ENCODE measurements at places on chromosomes 1 and 21.

- peak; percentile 60 for DNase-seq
These were observed 147.2 kb downstream of the CHD1L start for GRCh38 chr1:147389532-147390184.

GRCh38 chr1:208055535-208055934 lies 144.6 kb upstream of the CD34 start:
- no peak for DNase-seq

GRCh38 chr1:234975941-234976860 lies 152.4 kb downstream of the TOMM20 start:
- no peak for DNase-seq

GRCh38 chr1:39940253-39940652 lies 14.7 kb upstream of the MFSD2A start:
- no peak for DNase-seq

DNA sequence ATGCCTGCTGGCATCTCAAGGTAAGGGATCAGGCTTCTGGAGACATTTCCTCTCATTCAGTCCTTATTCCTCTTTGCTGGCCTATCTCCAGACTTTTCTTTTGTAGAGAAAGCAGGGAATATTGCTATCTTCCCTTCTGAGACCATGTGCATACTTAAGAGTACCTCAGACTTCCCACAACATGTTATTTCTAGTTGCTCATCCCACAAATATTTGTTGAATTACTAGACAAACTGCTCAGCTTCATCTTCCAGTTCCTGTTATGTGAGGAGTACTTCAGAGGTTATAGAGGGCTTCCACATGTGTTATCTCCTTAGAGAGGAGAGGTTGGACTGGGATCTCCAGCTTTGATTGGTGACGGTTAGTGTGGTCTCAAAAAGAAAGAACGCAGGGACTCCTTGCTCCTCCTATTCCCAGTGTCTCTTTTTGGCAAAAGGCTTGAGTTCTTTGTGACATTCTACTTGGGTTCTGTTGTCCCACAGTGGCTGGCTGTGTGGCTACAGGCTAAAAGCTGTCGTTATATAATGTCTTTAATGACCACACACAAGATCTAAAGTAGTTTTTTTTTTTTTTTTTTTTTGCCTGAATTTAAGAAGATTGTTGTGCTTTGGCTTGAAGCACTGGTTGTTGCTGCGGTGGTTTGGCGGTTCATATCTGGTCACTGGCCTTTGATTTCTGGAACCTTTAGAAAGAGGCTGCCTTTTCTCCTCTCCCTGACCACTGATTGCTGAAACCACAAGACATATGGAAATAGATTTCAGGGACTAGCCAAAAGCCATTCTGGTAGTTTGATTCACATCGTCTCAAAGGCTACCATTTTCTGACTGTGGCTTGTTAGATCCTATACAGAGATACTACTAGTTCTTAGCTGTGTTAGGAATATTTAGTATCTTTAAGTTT lies 78.7 kb downstream of the FGGY start:
- no peak for DNase-seq

- no peak for DNase-seq
These were observed 131.9 kb upstream of the ARHGEF16 start for GRCh38 chr1:3322450-3323020.

- DNase-seq: peak; percentile 87
These were observed 4.4 kb upstream of the LGR6 start for GRCh38 chr1:202189001-202189790.

- DNase-seq: no peak
These were observed 163.4 kb downstream of the CYYR1 start for GRCh38 chr21:26409735-26410134.

GRCh38 chr1:99957818-99958217 lies 12.0 kb upstream of the SLC35A3 start:
- no peak for DNase-seq

DNA sequence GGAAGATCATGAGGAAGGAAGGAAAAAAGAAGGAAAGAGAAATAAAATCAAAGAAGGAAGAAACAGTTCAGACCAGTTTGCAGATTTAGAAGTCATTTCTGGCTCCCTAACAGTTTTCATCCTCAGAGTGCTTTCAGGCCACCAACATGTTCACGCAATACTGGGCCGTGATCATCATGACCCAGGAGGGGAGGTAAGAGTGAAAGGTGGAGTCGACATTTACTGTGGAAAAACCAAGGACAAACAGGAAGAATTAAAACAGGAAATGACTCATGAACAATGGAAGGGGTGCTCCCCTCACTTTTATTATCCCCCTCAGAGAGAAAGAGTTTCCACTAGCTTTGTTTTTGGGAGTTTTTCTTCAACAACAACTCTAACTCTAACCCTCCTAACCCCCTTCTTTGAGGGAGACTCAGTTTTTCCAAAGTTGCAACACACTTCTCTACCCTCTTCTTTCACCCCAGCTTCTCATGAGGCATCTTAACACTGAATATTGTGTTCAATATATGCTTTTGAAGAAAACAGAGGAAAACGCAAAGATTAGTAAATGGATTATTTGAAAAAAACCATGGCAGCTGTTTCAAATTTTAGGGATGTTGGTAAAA lies 60.4 kb downstream of the VANGL2 start:
- DNase-seq: no peak

- DNase-seq: no peak
These were observed 175.9 kb downstream of the IFI44 start for GRCh38 chr1:78825561-78825960.

- DNase-seq: no peak
These were observed 26.4 kb upstream of the CFHR4 start for GRCh38 chr1:196861429-196861828.

- DNase-seq: peak; percentile 80
These were observed 128.5 kb upstream of the ERRFI1 start for GRCh38 chr1:8154621-8155052.

- no peak for DNase-seq
These were observed 424.0 kb downstream of the KIF26B start for GRCh38 chr1:245578771-245579170.

GRCh38 chr1:27349784-27350662 lies 8.2 kb downstream of the SYTL1 start:
- peak; percentile 86 for DNase-seq

GRCh38 chr1:168987923-168988322 lies 118.6 kb upstream of the ATP1B1 start:
- DNase-seq: no peak

GRCh38 chr1:34900775-34901502 lies 28.5 kb downstream of the DLGAP3 start:
- DNase-seq: no peak

DNA sequence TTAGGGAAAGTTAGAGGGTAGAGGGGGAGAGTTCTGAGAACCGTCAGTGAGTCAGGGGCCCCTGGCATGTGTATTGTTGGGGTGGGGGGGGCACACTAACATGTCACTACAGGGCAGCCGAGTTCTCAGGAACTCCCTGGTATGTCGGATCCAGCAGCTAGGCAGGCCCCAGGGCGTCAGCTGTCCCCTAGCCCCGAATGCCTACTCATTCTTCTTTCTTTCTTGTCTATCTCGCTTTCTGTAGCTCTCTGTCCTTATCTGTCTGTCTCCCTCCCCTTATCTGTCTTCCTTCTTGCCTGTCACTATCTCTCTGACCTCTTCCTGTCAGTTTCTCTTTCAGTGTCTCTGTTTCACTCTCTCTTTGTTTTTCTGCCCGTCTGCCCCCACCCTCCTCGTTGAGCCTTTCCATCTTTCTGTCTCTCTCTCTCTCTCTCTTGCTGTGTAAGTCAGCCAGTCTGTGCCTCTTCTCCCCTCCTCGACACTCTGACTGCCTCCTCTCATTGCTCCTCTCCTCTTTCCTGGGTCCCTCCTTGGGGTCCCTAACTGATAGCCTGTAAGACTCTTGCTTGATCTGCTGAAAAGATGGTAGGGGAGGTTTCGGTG lies 2.4 kb downstream of the NTRK1 start:
- DNase-seq: no peak

DNA sequence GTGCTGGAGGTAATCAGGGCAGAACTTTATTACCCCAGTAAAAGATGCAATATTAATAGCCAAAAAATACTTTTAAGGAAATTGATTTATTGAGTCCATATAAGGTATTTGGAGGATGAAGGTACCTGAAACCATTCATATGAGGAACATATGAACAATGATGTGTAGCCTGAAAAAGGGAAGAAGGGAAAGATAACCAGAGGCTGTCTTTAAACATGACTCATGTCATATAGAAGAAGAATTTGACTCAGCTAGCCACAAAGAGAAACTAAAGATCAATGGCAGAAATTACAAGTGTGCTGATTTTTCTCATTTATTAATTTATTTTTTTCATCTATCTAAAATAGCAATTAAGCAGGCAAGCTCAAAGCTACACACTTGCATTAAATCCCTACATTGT lies 136.2 kb upstream of the DUSP10 start:
- no peak for DNase-seq

GRCh38 chr1:201060586-201060985 lies 37.1 kb upstream of the KIF21B start:
- no peak for DNase-seq

GRCh38 chr1:234748066-234748465 lies 138.1 kb upstream of the IRF2BP2 start:
- DNase-seq: no peak

- no peak for DNase-seq
These were observed 20.0 kb downstream of the HDAC1 start for GRCh38 chr1:32311709-32312393.

DNA sequence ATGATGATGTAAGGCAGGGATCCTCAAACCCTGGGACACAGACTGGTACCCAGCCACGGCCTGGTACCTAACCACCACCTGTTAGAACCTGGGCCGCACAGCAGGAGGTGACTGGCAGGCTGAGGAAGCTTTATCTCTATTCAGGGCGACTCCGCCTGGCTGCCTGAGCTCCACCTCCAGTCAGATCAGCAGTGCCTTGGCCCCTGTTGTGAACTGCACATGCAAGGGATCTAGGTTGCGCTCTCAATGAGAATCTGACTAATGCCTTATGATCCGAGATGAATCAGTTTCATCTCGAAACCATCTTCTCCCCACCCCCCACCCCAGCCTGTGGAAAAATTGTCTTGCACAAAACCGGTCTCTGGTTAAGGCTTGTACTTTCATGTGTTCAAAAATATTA lies 4.2 kb downstream of the RNPC3 start:
- no peak for DNase-seq

DNA sequence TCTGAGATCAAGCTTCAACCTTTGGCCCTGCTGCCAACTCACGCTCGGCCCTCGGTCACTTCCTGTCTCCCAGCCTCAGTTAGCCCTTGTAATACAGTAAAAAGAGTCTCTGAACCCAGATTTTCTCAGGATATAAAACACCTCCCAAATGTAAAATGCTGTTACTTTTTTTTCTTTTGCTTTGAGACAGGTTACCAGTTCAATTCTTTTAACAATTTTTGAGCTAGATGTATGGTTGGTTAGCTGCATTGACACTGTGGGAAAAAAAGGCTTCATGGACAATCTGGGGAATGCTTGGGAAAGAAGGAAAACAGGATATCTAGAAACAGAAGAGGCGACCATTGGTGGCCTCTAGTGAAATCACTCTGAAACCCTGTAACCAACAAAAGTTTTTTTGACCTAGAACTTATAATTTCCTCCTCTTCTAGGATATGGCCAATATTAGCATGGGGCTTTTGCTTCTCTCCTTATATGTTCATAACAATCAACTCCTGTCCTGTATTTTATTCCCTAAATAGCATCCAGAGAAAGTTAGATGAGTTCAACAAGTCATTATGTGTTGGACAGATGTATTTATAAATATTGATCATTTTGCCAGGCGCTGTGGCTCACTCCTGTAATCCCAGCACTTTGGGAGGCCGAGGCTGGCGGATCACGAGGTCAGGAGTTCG lies 1.3 kb downstream of the CMPK1 start:
- no peak for DNase-seq

DNA sequence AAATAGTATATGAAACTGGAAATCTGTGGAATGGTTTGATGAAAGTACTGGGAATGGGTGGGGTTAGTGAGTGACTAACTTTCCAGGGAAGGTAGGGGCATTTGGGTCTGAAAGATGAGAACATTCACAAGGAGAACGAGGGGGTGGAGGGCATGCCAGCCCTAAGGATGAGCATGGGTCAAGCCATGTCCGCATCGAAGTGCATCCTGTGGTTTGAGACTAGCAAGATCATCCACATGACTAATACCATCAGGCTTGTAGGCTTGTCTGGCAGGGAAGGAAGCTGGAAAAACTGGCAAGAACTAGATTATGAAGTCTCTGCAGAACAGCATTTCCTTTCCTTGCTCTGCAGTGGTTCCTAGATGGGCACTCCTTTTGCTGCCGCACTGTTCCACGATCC lies 70.4 kb upstream of the UBE2U start:
- DNase-seq: no peak

- DNase-seq: no peak
These were observed 103.2 kb downstream of the SGIP1 start for GRCh38 chr1:66637146-66637545.

GRCh38 chr1:212862111-212862690 lies 4.1 kb downstream of the FLVCR1 start:
- no peak for DNase-seq

DNA sequence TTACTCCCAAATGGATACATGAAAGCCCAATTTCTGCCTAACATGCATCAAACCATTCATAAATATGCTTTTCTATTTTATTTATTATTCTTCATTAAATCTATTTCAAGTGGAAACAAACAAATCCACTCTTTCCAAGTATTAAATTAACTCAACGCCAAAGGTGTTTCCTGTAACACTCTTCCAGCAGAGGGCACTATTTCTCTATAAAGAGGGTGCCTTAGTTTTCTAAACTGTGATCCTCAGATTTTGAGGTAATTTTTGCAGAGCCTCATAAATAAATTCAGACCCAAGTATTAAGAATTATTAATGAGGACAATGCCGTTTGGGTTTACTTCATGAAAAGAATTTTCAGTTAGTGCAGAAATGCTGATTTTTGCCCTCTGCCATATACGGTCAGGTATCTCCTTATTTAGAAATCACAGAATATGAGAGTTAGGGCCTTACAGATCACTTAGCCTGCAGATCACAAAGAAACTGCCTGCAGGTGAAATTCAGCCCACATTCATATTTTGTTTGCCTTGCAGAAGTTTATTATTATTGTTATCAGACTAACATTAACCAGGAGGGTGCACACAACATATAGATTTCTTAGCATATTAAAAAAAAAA lies 40.1 kb upstream of the MYSM1 start:
- DNase-seq: peak; percentile 72

- DNase-seq: no peak
These were observed 6.1 kb upstream of the MFAP2 start for GRCh38 chr1:16986560-16986959.

- DNase-seq: no peak
These were observed 7.5 kb upstream of the RAB29 start for GRCh38 chr1:205782627-205783432.

DNA sequence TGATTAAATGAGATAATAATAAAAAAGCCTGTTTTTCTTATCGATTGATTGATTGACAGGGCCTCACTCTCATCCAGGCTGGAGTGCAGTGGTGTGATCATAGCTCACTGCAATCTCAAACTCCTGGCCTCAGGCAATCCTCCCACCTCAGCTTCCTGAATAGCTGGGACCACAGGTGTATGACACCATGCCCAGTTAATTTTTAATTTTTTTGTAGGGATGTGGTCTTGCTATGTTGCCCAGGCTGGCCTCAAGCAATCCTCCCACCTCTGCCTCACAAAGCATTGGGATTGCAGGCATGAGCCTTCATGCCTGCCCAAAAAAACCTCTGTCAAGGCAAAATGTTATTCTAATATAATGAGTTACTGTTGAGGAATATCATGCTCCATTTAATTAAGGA lies 346.4 kb upstream of the DAB1 start:
- DNase-seq: no peak

Data from NCI-H69 (cell line).